ENCODE measurements at places on chromosomes 2 and 18.

DNA sequence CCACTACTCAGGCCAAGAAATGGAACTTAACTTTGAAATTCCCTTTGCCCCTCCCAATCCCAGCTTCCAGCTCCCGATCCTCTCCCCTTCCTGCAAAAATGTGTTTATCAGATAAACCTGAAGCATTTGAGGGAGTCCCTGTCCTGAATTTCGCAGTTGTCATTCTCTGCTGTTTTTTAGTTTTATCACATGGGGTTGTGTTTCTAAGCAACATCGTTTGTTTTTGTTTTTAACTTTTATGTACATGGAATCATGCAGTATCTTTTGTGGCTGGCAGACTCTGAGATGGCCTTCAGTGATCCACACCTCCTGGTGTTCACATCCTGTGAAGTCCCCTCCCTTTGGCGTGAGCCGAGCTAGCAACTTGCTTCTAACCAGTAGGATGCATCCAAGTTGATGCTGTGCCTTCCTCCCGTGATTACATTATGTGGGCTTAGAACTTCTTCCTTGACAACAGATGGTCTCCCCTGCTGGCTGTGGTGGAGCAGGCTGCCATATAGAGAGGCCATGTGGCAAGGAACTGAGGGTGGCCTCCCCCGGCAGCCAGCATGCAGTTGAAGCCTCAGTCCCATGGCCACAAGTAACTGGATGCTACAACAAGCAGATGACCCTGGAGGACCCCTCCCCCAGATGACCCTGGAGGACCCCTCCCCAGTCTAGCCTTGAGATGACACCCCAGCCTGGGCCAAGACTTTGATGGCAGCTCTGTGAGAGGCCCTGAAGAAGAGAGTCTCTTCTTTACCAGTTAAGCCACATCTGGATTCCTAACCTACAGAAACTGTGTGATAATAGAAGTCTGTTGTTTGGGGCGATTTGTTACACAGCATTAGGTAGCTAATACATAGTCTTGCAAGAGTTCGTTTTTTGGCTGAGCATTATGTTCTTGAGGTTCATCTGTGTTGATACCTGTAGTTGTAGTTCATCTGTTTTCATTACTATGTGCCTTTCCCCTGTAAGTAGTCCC is 27.7 kb downstream of the SH3BP4 start:
- no peak for DNase-seq

GRCh38 chr2:197498937-197499593 is 575 bp downstream of the HSPD1 start:
- DNase-seq, result peak; percentile 57

DNA sequence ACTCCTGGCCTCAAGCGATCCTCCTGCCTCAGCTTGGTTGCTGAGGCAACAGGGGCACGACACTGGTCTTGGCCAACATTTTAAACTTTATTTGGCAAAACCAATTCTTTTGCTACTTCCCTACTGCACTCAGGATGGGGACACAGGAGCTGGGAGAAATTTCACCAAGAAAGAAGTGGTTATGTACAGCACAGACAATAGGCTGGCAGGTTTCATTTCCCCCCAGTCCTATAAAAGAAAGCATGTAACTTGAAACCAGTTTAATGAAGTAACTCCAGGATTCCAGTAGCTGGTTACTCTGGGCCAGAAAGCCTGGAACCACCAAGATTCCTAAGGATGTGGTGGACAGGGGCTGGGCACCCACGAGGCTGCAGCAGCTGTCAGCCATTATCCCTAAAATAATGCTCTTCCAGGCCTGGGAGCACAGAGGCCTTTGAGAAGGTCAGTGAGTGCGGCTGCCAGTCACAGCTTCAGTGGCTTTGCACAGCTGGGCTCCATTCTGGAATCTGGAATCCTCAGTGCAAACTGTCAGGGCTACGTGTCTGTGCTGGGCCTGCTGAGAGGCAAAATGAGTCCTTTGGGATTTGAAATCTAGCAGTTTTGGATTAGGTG is 142.3 kb upstream of the ITGA6 start:
- DNase-seq, result no peak

GRCh38 chr18:8869696-8870095 is 164.3 kb downstream of the MTCL1 start:
- no peak for DNase-seq

Data from CD4-positive, alpha-beta T cell treated with Interleukin-1 beta for 1 hour (primary cell).